ENCODE measurements at places on chromosomes 13 and 19. TPM values are rescaled to one million over a fixed set of nuclear protein-coding genes. Genes with fewer than 3 reads are reported as not detected.

DNA sequence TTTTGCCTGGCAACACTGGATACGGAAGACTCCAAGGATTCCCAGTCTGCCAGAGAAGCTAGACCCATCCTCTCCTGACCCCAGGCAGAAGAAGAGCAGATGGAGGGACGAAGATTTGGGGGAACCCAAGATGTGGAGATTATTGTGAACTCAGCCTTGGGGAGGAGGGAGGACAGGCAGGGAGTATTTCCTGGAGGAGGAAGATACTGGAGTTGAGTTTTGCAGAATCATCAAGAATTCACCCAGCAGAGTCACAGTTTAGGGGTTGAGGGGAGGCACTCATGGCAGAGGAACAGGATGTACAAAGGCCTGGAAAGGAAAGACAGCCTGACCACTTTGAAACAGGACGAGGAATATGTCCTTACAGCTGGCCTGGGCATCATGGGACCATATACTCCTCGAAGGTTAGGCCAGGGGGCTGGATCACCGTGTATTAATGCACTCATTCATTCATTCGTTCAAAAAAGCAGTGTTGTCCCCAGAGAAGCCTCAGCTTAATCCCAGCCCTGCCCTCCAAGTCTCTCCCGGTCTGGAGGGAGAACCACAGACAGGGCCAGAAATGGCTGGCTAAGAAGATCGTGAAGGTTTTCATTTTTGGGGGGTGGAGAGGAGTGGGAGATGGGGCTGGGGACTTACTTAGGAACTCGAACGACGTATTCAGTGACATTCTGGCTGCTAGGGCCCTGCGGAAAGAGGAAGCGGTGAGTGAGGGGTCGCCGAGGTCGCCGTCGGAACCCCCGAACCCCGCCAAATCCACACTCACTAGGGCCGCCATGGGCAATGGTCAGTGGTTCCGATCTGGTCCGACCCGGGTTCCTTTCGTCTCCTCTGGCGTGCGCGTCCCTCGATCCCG, 517 bp downstream of the GTF2F1 start:
- H3K4me3 ChIP-seq: peak overlapping the region; percentile 53
- H3K36me3 ChIP-seq: no peaks in the 10 kb centered on the region
- no peaks in the 10 kb centered on the region for H3K4me1 ChIP-seq

The KCNRG gene
- total RNA-seq: not detected

The TTC9B gene
- not detected for total RNA-seq

The MAP2K2 gene
- 97.8 TPM for total RNA-seq

- no peaks in the 10 kb centered on the region for H3K4me1 ChIP-seq
- no peak overlapping the region for H3K4me3 ChIP-seq
- H3K27ac ChIP-seq: no peak overlapping the region
- H3K27me3 ChIP-seq: no peaks in the 10 kb centered on the region
- no peak for DNase-seq
- no peaks in the 10 kb centered on the region for H3K36me3 ChIP-seq
These were observed 27.5 kb downstream of the DPRX start for GRCh38 chr19:53659292-53659691.

GRCh38 chr13:51920267-51920666, 58.5 kb downstream of the CCDC70 start:
- no peak overlapping the region for H3K27ac ChIP-seq
- peaks cover 1% of the 10 kb centered on the region for H3K36me3 ChIP-seq
- no peak for DNase-seq
- no peaks in the 10 kb centered on the region for H3K27me3 ChIP-seq
- no peaks in the 10 kb centered on the region for H3K4me1 ChIP-seq

DNA sequence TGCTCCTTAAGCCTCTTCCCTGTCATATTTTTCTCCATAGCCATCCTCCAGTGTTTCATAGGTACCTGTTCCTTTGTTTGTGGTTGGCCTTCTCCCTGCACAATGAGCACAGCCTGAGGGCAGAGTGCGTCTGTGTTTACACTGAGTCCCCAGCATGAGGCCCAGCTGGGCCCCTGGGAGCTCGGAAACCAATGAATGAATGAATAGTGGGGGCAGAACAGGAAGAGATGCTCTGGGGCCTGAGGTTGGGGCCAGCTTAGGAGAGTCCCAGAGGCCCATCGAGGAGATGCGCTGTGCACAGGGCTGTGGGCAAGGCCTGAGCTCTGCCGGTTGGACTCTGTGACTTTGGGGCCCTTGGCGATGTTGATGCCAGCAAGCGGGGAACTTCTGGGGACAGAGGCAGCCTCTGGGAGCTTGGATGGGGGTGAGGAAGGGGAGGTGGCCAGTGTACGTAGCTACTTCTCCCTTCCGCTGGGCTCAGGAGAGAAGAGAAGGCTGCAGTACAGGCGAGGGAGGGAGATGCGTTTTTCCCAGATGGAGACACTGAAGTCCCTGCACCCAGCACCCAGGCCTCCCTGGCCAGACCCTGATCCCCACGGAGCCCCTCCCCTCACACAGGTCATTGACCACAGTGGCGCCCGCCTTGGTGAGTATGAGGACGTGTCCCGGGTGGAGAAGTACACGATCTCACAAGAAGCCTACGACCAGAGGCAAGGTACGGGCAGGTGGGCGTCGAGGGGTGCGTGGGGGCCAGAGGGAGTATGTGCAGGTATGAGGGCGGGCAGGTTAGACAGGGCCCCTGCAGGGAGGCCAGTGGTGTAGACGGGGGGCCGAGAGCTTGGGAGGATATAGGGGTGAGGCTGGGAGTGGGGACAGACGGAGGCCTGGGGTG, 5.1 kb downstream of the TBCB start:
- no peak overlapping the region for H3K4me3 ChIP-seq
- peaks cover 4% of the 10 kb centered on the region for H3K36me3 ChIP-seq
- no peak overlapping the region for H3K27ac ChIP-seq
- H3K4me1 ChIP-seq: no peaks in the 10 kb centered on the region
- no peak for DNase-seq

DNA sequence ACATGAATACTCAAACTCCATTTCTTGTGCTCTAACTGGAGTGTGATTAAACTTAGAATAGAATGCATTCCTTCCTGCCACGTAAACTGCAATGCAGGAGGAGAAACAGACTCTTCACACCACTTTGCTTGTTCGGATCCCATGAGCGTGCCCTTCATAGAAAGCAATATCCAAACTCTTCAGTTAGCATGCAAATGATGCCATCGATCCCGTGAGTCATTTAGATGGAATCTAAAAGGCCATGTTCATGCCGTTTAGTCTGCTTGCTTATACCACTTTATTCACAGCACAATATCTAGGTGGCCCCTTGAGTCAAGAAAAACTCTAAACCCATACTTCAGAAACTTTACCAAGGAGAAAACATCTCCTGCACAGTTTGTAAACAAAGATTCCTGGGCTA, 225.8 kb downstream of the OXGR1 start:
- H3K4me1 ChIP-seq: no peaks in the 10 kb centered on the region
- H3K36me3 ChIP-seq: no peaks in the 10 kb centered on the region
- DNase-seq: no peak
- H3K27ac ChIP-seq: no peak overlapping the region
- H3K27me3 ChIP-seq: no peaks in the 10 kb centered on the region
- no peak overlapping the region for H3K4me3 ChIP-seq

DNA sequence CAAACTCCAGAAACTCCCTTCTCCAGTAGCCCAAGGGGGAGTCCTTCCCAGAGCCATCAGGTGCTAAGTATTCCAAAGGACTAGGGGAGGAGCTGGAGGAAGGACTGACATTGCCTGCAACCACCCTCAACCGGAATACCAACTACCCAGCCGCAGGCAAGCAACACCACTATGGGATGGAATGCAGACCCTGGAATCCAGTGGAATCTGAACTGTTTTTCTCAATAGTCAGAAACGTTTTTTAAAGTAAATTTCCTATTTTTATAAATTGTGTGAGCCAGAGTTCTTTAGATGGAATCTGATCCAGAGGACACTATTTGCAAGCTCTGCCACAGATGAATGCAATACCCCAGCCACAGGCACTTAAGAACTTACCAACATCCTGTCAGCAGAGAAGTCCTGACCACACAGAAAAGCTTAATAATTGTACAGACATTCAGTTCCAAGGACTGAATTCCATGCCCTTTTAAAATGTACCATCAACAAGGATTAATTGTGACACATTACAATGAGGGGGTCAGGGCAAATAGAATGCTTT, 92.1 kb downstream of the USP12 start:
- H3K27me3 ChIP-seq: no peaks in the 10 kb centered on the region
- no peak overlapping the region for H3K4me3 ChIP-seq
- no peak overlapping the region for H3K27ac ChIP-seq
- peaks cover 3% of the 10 kb centered on the region for H3K36me3 ChIP-seq
- no peaks in the 10 kb centered on the region for H3K4me1 ChIP-seq
- no peak for DNase-seq

DNA sequence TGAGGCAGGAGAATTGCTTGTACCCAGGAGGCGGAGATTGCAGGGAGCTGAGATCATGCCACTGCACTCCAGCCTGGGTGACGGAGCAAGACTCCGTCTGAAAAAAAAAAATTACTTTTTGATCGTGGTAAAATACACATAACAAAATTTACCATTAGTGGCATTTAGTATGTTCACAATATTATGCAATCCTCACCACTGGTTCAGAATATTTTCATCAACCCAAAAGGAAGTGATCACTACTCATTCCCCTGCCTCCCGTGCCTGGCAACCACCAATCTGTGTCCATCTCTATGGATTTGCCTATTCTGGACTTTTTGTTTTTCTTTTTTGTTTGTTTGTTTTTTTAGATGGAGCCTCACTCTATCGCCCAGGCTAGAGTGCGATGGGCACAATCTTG, 1.2 kb upstream of the PALM3 start:
- DNase-seq: no peak
- no peaks in the 10 kb centered on the region for H3K27me3 ChIP-seq
- H3K4me1 ChIP-seq: no peaks in the 10 kb centered on the region
- H3K27ac ChIP-seq: no peak overlapping the region
- no peak overlapping the region for H3K4me3 ChIP-seq

DNA sequence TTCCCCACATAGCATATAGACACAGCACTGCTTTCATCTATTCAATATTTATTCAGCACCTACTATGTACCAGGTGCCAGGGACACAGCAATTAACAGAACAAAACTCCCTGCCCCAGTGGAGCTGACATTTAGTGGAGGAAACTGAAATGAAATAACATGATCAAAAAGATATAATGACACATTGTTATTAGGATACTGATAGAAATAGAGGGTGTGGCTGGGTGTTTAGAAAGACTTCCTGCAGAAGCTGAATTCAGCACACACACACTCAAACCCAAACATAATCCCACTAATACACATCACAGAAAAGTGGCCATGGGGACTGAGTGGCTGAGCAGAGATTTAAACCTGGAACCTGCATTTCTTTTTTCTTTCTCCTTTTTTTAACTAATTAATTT, 3.8 kb upstream of the CDC37 start:
- DNase-seq: no peak
- H3K4me1 ChIP-seq: no peaks in the 10 kb centered on the region
- no peaks in the 10 kb centered on the region for H3K36me3 ChIP-seq

GRCh38 chr19:16266586-16266942, 58.1 kb upstream of the KLF2 start:
- no peaks in the 10 kb centered on the region for H3K4me1 ChIP-seq
- H3K36me3 ChIP-seq: no peaks in the 10 kb centered on the region
- H3K27me3 ChIP-seq: no peaks in the 10 kb centered on the region

The TLE6 gene
- total RNA-seq: 0.65 TPM

- no peak overlapping the region for H3K4me3 ChIP-seq
- H3K36me3 ChIP-seq: no peaks in the 10 kb centered on the region
- H3K27ac ChIP-seq: no peak overlapping the region
- DNase-seq: no peak
These were observed 327.5 kb upstream of the SPRY2 start for GRCh38 chr13:80668452-80668851.

The FBN3 gene
- total RNA-seq: not detected

The SPACA4 gene
- total RNA-seq: not detected

GRCh38 chr13:30169442-30169841, 137.9 kb downstream of the KATNAL1 start:
- no peak overlapping the region for H3K4me3 ChIP-seq
- H3K36me3 ChIP-seq: no peaks in the 10 kb centered on the region
- H3K4me1 ChIP-seq: no peaks in the 10 kb centered on the region
- DNase-seq: no peak
- no peak overlapping the region for H3K27ac ChIP-seq

DNA sequence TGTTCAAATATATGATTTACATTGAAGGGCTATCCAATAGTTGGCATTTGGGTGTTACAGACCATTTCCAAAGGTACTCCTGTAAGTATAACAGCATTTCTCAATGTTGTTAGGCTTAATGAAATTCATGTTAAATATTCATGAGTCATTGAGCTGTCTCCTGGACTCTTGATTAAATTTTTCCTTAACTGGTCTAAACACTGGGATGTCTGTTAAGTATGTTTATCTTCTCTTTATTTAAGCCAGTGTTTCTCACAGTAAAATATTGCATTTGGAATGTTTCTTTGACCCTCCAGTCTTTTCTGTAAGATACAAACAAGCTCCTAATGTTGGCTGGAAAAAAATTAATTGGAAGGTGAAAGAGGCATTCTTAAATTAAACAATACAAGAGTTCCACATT, 402.5 kb upstream of the HTR2A start:
- H3K36me3 ChIP-seq: no peaks in the 10 kb centered on the region
- H3K4me1 ChIP-seq: no peaks in the 10 kb centered on the region

The SLC17A7 gene
- 4.7 TPM for total RNA-seq

DNA sequence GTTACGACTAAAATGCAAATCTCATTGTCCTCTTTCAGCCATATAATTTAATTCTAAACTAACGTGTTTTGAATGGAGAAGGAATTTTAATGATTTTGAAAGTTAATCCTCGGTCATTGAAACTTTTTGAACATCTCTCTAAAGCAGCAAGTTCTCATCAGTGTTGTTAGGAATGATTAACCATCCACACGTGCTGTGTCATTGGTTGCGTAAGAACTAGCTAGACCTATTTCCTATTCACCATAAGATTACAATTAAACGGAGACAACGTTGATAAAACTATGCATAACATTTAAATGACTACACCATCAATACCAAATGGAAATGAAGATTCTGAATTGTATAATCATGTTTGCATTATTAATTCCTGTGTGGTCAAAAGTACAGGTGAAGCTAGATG, 155.6 kb upstream of the IRS2 start:
- H3K36me3 ChIP-seq: no peaks in the 10 kb centered on the region
- H3K27me3 ChIP-seq: no peaks in the 10 kb centered on the region
- H3K27ac ChIP-seq: no peak overlapping the region
- H3K4me1 ChIP-seq: no peaks in the 10 kb centered on the region
- no peak overlapping the region for H3K4me3 ChIP-seq
- no peak for DNase-seq

- DNase-seq: no peak
- no peaks in the 10 kb centered on the region for H3K36me3 ChIP-seq
- H3K4me3 ChIP-seq: no peak overlapping the region
- H3K27me3 ChIP-seq: no peaks in the 10 kb centered on the region
- peaks cover 5% of the 10 kb centered on the region for H3K4me1 ChIP-seq
These were observed 353.8 kb downstream of the ENOX1 start for GRCh38 chr13:43432958-43433357.

DNA sequence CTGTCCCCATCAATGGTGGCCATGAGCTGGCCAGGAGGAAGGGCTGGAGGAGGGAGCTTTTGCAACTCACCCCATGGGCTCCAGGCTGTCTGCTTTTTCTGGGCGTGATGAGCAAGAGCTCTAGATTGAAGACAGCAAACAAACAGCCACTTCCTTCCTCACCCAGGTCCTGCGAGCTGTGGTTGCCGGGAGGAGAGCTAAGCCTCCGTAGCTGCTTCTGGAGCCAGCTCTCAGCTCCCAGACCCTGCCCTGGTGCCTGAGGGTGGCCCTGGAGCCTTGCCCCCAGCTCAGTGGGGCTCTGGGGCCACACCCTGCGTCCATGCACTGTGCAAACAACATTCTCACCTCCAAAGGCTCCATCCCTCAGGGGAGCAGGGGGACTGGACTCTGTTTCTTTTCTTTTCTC, 6.2 kb downstream of the MYO1F start:
- no peaks in the 10 kb centered on the region for H3K36me3 ChIP-seq
- no peaks in the 10 kb centered on the region for H3K4me1 ChIP-seq
- H3K27ac ChIP-seq: no peak overlapping the region
- H3K27me3 ChIP-seq: no peaks in the 10 kb centered on the region
- H3K4me3 ChIP-seq: no peak overlapping the region

The MCF2L gene
- 49.2 TPM for total RNA-seq
